Dermis microvascular lymphatic vessel endothelial cell (primary cell): ENCODE measurements at places on chromosomes 7 and 10. TPM values are rescaled to one million over a fixed set of nuclear protein-coding genes. Genes with fewer than 3 reads are reported as not detected.

Gene SEMA3D
- total RNA-seq: 9.4 and 11.0 TPM in 2 replicates

Gene NXPH1
- total RNA-seq: not detected in 2 replicates

Gene GSDME
- 13.7 and 15.1 TPM in 2 replicates for total RNA-seq

Gene IGF2BP3
- total RNA-seq: 4.3 and 12.3 TPM in 2 replicates

Gene ELMO1
- 30.3 and 46.7 TPM in 2 replicates for total RNA-seq

Gene LRWD1
- 19.5 and 24.1 TPM in 2 replicates for total RNA-seq

Gene LRRC61
- 3.7 and 4.8 TPM in 2 replicates for total RNA-seq

GRCh38 chr7:75967055-75967454 lies 27.3 kb downstream of the TMEM120A start:
- DNase-seq: no peak

- DNase-seq: no peak
These were observed 50.1 kb upstream of the ELN start for GRCh38 chr7:73977619-73978618.

GRCh38 chr10:24793648-24794379 lies 70.1 kb upstream of the ARHGAP21 start:
- peak; percentile 78 for DNase-seq

GRCh38 chr7:7099584-7100014 lies 82.7 kb upstream of the C1GALT1 start:
- peak; percentile 51 for DNase-seq

GRCh38 chr10:110600487-110601101 lies 33.1 kb downstream of the SMC3 start:
- DNase-seq: peak; percentile 78

GRCh38 chr10:88092973-88093372 lies 229.5 kb downstream of the PTEN start:
- no peak for DNase-seq

DNA sequence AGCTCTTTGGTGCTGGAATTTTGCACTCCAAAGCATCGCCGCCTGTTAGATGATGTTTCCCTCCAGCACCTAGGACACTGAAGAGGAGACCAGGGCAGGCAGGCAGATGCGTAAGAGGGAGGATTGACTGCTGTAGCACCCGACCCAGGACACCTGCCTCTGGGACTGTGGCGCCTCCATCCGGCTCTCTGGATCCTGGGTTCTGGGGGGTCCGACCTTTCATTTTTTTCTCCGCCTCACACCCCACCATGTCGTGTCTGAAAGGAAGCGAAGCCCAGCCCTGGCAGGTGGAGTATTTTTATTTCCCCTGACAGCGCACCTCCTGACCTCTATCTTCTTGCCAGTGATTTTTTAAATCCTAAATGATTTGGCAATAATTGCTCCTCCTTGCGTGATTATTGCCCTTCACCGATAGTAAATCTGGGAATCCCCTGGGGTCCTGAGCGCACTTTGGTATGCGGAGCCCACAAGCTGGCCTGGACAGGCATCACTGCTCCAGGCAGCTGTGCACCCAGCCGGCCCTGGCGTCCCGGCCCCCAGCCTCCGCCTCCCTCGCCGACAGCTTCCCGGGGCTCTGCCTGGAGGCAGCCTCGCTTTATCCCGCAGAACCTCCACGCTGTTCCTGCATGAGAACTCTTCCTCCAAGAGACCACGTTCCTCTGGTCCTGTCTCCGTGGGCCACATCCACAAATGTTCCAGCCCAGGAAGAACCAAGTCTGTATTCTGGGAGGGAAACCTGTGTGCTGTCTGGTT lies 48.4 kb downstream of the LHPP start:
- DNase-seq: no peak

- DNase-seq: no peak
These were observed 150.0 kb downstream of the CAMK1D start for GRCh38 chr10:12499076-12499986.

DNA sequence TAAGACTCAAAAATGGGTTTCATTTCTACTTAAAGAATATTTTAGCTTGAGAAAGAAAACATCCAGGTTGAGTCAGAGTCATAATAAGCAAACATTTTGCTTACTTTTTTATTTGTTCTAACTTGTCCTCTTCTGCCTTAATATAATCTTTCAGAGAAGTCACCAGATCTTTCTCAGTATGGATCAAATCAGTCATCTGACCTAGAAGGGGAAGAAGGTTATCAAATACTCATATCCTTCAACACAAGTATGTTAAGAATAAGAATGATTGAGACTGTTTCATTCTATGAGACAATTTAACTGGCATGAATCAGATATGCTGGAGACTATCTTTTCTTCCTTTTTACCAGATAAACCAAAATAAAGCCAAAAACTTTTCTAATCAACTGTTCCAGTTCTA lies 23.0 kb downstream of the P4HA1 start:
- DNase-seq: no peak

DNA sequence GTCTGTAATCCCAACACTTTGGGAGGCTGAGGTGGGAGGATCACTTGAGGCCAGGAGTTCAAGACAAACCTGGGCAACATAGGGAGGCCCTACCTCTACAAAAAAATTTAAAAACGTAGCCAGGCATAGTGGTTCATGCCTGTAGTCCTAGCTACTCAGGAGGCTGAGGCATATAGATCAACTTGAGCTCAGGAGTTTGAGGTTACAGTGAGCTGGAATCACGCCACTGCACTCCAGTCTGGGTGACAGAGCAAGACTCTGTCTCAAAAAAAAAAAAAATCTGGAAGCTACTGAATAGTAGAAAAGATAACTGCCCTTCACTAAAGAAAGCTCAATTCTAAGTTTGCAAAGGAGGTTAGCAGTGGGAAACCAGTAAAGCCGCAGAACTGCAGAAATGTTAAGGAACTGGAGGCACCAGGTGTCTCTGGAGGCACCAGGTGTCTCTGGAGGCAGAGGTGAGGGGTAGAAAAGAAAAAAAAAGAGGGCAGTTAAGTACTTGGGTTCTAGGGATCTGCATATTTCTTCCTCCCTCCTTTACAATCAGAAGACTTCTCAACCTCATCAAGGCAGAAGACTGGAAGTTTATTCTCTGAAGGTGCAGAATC lies 56.5 kb downstream of the RNLS start:
- no peak for DNase-seq

GRCh38 chr10:123392182-123392963 lies 238.2 kb downstream of the BUB3 start:
- DNase-seq: no peak

DNA sequence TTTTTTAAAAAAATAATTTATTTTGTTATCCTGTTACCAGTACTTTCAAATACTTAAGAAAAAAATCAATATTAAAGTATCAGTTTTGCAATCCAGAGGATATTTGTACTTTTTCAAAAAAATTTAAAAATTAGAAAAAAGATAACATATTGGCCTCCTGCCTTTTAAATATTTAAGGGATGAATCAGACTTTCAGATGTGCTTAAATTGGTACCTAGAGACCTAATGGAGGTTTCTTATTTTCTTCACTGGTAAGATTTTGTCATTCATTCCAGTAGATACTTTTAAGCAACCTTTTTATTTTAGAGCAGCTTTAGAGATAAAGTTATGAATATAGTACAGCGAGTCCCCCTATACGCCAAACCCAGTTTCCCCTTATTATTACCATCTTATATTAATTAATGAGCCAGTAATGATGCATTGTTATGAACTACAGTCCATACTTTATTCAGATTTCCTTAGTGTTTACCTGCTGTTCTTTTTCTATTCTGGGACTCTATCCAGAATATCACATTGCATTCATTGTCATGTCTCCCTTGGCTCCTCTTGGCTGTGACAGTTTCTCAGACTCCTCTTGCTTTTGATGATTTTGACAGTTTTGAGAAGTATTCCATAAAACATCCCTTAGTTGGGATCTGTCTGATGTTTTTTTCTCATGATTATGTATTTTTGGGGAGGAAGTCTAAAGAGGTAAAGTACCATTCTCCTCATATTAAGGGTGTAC lies 34.2 kb downstream of the BICC1 start:
- DNase-seq: no peak

GRCh38 chr10:32379950-32380551 lies 33.1 kb upstream of the EPC1 start:
- DNase-seq: no peak
